ENCODE measurements at places on chromosomes 4 and X.

DNA sequence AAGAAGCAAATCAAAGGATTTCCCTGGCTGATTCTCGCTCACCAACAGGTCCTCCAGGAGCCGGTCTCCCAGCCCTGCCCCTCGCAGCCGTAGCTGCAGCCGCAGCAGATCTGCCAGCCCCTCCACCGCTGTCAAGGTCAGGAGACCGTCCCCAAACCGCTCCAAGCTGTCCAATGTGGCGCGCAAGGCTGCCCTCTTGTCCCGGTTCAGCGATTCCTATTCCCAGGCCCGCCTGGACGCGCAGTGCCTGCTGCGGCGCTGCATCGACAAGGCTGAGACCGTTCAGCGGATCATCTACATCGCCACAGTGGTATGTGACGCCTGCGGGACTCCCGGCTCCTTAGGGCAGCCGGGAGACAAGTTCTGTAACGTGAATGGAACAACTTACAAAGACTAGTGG is 25.6 kb downstream of the SPATA18 start:
- peak; percentile 43 for DNase-seq

GRCh38 chr4:90995996-90996395 is 868.8 kb downstream of the CCSER1 start:
- DNase-seq = no peak

GRCh38 chrX:23003116-23003515 is 3.4 kb downstream of the DDX53 start:
- DNase-seq = peak; percentile 1

DNA sequence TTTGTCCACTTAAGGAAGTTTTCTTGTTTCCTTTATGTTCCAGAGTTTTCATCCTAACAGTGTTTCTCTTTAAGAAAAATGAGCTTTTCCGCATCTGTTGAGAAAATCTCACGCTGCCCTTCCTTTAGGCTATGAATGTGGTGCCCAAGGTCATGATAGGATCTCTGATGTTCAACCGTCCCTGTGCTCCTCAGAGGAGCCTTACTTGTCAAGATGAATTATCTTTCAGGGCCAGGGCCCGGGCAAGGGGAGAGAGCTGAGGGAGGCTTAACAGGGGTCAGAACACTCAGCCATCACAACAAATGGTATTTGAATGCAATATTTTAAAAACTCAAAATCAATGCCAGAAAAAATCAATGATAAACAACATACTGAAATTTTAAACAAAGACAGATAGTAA is 6.2 kb upstream of the NELFA start:
- DNase-seq = no peak

GRCh38 chr4:54063229-54063628 is 1.2 kb downstream of the CHIC2 start:
- peak; percentile 31 for DNase-seq

DNA sequence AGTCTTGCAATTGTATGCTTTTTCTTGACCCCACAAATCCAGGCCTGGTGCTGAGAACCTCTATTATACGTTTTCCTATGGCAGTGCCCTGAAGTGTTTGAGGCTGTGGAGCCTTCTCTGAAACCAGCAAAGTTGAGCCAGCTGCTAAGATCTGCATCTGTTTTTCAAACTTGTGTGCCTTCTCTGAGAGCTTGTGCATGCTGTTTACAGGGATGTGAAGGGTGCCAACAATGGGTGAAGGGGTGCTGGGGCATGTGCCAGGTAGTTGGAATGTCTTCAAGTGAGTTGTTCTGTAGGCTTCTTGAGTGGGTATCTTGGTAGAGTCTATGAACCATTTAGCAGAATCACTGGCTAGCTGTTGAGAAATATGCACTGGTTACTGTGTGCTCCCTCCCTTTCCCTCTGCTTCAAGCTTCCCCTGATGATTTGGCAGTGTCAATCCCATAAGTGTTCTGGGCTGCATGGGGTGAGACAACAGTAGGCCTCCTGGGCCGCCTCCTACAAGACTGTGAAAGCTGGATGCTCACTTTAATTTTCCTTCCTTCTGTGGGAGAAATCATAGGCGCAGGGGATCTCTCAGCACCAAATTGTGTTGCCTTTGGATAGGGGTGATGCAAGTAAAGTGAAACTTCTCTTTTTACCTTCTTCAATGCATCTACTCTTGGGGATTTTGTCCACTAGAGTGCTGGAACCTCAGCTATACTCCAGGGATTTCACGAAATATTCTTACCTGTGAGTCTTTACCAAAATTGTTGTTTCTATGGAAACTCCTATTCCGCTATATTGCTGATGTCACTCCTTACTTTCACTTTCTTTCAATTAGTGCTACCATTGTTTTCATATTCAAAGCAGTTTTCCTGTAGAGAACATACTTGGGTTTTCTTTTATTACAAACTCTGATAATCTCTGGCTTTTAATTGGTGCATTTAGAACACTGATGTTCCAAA is 30.0 kb downstream of the ITM2A start:
- DNase-seq = no peak

GRCh38 chr4:86452924-86453531 is 93.2 kb upstream of the MAPK10 start:
- no peak for DNase-seq

GRCh38 chr4:53562409-53562808 is 28.9 kb downstream of the LNX1 start:
- DNase-seq = no peak

- DNase-seq = no peak
Measured at GRCh38 chrX:96843566-96843965, 40.1 kb upstream of the RPA4 start.

GRCh38 chr4:158906073-158906472 is 137.2 kb downstream of the FNIP2 start:
- no peak for DNase-seq

DNA sequence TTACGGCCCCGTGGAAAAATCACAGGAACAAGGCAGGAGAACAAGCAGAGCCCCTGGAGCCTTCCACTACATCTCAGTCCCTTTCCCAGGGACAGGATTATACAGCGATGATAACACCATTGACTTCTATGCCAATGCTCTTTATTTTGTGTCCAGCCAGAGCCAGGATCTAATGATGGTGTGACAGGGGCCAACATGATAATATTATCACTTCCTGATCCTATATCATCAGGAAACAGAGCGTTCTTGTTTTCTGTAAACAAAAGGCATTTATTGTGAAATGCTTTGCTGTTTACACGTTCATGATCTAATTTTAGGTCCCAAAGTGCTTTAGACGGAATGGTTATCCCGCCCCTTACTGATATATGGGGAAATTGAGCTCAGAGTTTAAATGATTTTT is 12.8 kb downstream of the TMPRSS11E start:
- no peak for DNase-seq

- DNase-seq = no peak
Measured at GRCh38 chr4:73452953-73453700, 17.1 kb downstream of the AFP start.

DNA sequence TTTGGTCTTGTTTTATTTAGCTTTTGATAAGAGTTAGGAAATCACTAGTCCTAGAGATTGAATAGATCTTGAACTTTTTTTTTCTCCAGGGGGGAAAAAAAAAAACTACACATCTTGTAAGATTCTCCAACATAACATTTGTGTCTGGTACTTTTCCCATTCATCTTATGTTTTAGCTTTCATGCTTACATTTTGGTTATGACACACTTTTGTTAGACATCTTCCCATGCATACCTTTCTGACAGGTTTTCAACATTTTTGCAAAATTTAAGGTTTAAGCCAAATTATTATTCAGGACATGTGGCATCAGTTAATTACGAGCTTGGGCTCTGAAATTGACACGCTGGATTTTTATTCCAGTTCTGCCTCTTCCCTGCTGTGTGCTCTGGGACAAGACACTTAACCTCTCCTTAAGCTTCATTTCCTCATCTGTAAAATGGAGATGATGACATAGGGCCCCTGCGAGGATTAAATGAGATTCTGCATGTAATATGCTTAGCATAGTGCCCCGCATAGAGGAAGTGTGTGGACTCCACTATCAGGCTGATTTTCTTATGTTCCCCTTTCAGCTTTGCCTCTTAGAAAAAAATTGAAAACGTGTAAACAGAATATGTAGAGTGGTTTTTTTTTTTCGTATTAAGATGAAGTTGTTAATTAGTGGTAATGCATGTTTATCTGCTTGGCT is 5.3 kb downstream of the KIT start:
- DNase-seq = no peak

DNA sequence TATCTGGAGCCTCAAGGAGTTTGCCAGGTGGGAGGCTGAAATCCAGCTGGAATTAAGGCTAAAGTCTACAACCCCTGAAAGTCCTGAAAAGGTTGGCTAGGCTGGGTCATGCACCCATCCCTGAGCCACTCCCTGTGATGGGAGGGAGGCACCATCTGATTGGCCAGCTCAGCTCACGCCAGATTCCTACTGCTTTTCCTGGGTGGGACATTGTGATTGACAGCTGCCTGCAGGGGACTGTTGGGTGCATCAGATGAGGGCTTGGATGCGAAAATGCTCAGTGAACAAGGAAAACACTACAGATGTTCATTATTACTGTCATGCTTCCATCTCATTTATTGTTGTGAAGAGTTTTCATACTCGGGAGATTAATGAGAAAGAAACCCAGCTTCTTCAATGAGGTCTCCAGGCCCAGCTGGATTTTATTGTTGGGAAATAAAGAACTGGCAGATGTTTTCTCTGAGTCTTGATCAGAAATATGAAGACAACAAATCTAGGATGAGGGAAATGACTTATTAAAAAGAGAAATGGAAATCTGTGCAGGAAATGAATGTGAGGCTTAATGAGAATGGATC is 185.9 kb downstream of the STK32B start:
- DNase-seq = no peak

- no peak for DNase-seq
Measured at GRCh38 chrX:37984880-37985279, 21.5 kb upstream of the SYTL5 start.

GRCh38 chr4:39682138-39682537 is 15.8 kb upstream of the UBE2K start:
- DNase-seq = no peak

GRCh38 chrX:29617725-29618124 is 597.6 kb upstream of the MAGEB2 start:
- DNase-seq = peak; percentile 11

GRCh38 chr4:94168321-94168720 is 39.3 kb upstream of the SMARCAD1 start:
- no peak for DNase-seq

DNA sequence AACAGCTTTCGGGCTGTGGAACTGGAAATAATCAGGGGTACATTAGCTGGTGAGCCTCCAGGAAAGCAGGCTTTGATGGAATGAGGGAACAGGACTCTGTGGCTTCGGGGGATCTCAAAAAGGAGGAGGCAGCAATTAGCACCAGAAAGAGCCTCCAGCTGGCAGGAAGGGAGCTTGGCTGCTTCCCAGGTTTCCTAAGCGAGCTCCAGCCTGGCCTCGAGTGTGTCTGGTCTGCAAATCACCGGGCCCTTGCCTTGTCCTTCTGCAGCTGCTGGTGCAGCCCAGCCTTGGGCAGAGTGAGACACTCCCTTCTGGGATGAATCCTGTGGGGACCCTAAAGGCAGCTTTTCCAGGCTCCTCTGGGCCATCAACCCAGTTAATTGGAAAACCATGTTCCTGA is 10.7 kb upstream of the PDHA1 start:
- no peak for DNase-seq

DNA sequence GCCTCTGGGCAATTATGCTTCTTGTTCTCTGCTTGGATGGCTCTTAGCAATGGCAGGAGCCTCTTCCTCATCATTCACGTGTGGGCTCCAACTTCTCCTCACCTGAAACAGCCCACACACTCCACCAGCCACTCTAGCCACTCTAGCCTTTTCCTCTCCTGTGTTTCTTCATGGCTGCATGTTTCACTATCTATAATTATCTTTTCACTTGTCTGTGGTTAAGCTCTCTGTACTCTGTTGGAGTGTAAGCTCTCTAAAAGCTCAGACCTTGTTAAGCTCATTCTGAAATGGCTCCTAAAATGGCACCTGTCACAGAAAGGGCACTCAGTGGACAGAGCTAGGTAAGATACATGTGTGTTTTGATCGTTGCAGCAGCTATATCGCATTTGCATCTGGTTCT is 80.0 kb downstream of the SH3KBP1 start:
- no peak for DNase-seq

GRCh38 chrX:42456176-42456700 is 321.7 kb downstream of the PPP1R2C start:
- no peak for DNase-seq

DNA sequence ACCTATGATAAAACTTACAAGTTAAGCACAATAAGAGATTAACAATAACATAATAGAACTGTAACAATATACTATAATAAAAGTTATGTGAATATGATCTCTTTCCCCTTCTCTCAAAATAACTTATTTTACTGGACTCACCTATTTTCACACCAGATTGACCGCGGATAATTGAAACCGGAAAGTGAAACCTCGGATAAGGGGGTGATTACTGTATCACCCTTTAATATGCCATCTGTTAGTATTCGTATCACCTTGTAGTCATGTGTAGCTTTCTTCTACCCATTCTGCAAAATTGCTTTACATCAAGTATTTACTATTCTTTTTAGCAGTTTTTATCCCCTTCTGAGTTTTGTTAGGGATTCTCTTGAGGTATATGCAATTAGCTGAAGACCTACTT is 1.8 kb downstream of the SPCS3 start:
- no peak for DNase-seq

- DNase-seq = peak; percentile 32
Measured at GRCh38 chrX:51496501-51497291, at the start of gene NUDT11. Gene NUDT11, minus strand, starts transcription at chrX:51496592. Its CDS starts 148 bp downstream, at chrX:51496444.

GRCh38 chr4:15963576-15963975 is 601 bp upstream of the FGFBP2 start:
- DNase-seq = no peak

DNA sequence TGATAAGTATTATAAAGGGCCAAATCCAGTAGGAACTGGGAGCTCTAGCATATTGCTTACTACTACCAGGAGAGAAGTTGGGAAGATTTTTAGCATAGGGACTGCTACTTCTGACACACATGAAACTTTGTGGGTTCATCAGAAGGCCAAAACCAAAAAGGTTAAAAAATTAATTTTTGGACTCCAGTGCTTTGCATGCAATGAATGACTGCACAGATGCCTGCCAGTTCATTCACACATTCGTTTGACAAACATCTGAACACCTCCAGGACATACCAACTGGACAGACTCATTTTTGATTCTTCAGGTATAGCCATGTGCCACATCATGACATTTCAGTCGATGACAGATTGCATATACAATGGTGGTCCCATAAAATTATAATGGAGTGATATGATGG is 79.8 kb downstream of the MID1IP1 start:
- DNase-seq = no peak

DNA sequence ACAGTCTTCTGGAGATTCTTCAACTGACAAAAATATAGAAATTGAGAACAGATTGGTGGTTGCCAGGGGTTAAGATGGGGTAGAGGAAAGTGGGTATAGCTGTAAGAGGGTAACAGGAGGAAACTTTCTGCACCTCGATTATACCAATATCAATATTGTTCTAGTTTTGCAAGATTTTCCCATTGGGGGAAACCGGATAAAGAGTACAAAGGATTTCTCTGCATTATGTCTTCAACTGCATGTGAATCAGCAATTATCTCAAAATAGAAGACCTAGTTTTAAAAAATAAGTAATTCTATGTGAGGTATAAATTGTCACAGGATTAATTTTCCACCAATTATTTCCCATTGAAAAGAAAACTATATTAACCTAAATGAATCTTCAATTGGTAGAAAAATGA is 65.7 kb downstream of the LRBA start:
- no peak for DNase-seq

Measured in ACHN (cell line).